ENCODE measurements at places on chromosomes 1 and 21.

- DNase-seq, result no peak
Observed at GRCh38 chr1:13588946-13589796, 5.5 kb downstream of the PDPN start.

DNA sequence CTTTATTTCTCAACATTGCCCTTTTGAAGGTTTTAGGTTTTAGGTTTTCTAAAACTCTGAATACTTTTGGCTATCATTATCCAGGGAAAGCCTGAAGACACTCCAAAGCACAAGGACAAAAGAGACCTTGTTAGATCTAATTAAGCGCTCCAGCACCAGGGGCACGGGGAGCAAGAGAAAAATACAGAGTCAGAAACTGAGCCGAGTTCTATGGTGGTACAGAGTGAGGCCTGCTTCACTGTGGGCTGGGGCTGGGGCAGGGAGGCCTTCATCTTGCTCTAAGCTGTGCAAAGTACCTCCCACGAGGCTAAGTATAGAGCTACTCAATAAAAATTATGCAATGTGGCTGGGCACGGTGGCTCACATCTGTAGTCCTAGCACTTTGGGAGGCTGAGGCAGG lies 19.7 kb upstream of the RAB4A start:
- no peak for DNase-seq

DNA sequence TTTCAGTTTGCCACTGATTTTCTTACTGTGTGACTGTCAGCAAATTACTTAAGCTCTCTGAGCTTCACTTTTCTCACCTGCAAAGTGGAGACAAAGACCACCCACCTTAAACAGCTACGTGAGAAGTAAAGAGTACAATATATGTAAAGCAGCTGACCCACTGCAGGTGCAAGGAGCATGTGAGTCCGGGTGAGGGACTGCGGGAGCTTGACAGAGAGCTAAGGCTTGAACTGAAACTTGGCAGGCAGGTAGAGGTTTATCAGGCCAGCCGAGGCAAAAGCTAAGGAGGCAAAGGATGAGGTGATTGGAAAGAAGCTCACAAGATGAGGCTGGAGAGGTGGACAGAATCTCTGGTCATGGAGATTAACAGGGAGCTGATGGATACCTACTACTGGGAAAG lies 36.6 kb downstream of the NIBAN1 start:
- DNase-seq, result no peak

GRCh38 chr1:229068270-229068987 lies 202.5 kb upstream of the RAB4A start:
- no peak for DNase-seq

DNA sequence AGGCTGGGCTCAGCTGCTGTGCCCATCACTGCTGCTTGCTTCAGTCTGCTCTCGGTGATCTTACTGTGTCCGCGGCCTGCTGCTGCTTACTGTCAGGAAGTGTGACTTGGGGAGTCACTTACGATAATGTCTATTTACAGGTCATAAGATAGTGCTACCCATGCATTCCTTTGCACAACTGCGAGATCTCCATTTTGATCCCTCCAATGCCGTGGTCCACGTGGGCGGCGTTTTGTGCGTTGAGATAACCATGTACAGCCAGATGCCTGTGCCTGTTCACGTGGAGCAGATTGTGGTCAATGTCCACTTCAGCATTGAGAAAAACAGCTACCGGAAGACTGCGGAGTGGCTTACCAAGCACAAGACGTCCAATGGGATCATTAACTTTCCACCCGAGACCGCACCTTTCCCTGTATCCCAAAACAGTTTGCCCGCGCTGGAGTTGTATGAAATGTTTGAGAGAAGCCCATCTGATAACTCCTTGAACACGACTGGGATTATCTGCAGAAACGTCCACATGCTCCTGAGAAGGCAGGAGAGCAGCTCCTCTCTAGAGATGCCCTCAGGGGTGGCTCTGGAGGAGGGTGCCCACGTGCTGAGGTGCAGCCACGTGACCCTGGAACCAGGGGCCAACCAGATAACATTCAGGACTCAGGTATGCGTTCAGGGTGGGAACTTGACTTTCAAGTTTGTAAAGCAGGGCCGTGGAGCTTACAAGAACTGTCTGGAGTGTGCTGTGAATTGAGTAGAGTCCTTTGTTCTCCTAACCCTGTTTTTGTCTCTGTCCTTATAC lies 24.4 kb upstream of the PWP2 start:
- no peak for DNase-seq

DNA sequence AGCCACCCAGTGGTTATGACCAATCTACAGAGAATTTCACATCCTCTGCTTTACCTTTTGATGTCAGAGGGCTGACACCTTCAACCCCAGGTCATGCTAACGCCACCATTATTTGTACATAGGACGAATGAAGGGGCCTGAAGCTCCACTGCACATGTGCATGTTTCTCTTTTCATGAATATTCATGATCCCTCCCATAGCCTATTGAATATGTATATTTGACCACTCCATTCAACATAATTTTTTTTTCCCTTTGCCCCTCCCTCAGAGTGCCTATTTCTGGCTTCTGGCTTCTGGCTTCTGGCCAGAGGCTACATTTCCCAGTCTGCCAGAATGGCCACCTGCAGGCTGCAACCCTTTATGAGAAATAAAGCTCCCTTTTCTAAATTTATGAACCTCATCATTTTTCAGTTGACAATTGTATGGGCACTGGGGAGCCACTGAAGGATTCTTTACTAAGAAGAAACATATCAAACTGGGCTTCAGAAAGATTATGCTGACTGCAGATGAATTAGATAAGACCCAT lies 406.7 kb downstream of the SIPA1L2 start:
- DNase-seq, result no peak

GRCh38 chr1:17055801-17056200 lies 2.0 kb upstream of the SDHB start:
- DNase-seq, result no peak

- DNase-seq, result peak; percentile 30
Observed at GRCh38 chr1:115665319-115666096, 23.7 kb downstream of the VANGL1 start.

- no peak for DNase-seq
Observed at GRCh38 chr1:31421371-31422040, 8.5 kb downstream of the SERINC2 start.

GRCh38 chr1:116431870-116432500 lies 58.9 kb downstream of the ATP1A1 start:
- no peak for DNase-seq

GRCh38 chr1:182672487-182672836 lies 11.9 kb downstream of the RGS8 start:
- no peak for DNase-seq

DNA sequence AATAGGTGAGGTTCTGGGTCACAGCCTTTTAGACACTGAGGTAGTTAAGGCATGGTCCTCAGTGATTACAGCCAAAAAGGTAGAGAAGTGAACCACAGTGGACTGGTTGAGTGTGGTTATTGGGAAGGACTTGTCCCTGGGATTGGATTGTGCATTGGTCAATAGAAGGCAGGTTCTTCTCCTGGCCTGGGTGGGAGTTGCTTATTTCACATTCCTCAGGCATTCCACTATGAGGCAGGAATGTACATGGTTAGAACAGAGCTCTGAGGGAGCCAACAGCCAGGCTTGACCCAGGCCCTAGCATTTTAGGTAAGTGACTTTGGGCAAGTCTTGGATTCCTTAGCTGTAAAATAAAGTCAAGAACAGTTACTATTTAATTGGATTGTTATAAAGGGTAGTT lies 97.9 kb upstream of the MARK1 start:
- no peak for DNase-seq

DNA sequence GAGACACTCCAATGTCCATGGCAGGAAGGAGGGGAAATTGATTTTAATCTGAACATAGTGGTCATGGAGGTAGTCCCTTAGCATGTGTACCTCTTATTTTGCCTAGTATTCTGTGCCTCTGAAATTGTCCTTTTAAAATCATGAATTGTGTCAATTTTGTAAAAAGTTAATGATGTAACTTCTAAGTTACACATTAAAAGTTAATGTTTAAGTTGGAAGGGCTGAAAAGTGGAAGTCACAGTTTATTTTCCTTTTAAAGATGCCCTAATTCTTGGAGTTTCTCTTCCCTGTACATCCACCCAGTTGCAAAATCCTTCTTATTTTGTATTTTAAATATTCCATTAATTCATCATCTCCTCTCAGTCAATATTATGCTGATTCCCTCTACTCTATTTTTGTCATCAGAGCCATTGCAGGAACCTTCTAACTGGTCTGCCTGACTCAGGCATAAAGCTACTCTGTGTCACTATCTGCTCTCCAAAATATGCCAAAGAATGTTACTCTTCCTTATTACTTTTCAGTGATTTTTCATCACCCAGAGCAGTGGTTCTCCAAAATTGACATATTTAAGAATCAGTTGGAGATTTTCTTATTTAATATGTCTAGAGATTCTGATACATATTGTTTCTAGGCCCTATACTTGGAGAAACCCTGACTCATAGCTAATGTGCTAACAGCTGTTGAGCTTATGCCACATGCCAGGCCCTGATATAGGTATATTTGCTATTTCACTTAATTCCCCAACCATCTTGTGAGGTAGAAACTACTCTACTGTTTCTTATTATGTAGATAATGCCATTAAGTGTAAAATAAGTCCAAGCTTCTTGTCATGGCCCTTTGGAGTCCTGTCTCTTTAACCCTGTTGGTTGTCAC lies 5.1 kb downstream of the HOOK1 start:
- no peak for DNase-seq

- DNase-seq, result no peak
Observed at GRCh38 chr1:94273111-94273510, 35.7 kb upstream of the ARHGAP29 start.

GRCh38 chr1:218476385-218476784 lies 131.2 kb downstream of the TGFB2 start:
- DNase-seq, result no peak

DNA sequence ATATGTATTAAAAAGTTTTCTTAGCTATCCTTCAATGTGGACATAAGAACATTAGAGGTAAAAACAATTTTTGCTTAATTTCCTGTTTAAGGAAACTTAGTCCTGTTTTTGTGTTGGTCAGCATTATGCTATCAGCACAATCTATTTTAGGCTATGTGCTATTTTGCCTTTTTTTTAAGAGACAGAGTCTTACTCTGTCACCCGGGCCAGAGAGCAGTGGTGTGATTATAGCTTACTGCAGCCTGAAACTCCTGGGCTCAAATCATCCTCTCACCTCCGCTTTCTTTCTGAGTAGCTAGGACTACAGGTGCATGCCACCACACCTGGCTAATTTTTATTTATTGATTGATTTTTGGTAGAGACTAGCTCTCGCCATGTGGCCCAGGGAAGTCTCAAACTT lies 199.1 kb upstream of the TMPRSS15 start:
- no peak for DNase-seq

GRCh38 chr1:65558215-65558614 lies 137.7 kb downstream of the LEPR start:
- DNase-seq, result no peak
